ENCODE measurements at places on chromosomes 5 and 9. TPM values are rescaled to one million over a fixed set of nuclear protein-coding genes. Genes with fewer than 3 reads are reported as not detected.

- no peaks in the 10 kb centered on the region for H3K4me1 ChIP-seq
- H3K27ac ChIP-seq, result no peak overlapping the region
Observed at GRCh38 chr5:170183816-170184687, 48.7 kb upstream of the C5orf58 start.

GRCh38 chr9:94874316-94874715 lies 147.8 kb downstream of the AOPEP start:
- no peak overlapping the region for H3K4me3 ChIP-seq
- peaks cover 40% of the 10 kb centered on the region for H3K27me3 ChIP-seq
- peaks cover 58% of the 10 kb centered on the region for H3K4me1 ChIP-seq
- DNase-seq, result no peak

CYSRT1 gene
- total RNA-seq, result 0.50 TPM

GRCh38 chr9:21550392-21550791 lies 68.3 kb upstream of the IFNE start:
- peaks cover 7% of the 10 kb centered on the region for H3K27me3 ChIP-seq
- no peak for DNase-seq
- no peak overlapping the region for H3K27ac ChIP-seq

GRCh38 chr5:174047472-174048099 lies 2.1 kb downstream of the NSG2 start:
- no peaks in the 10 kb centered on the region for H3K27me3 ChIP-seq
- H3K4me3 ChIP-seq, result no peak overlapping the region
- H3K36me3 ChIP-seq, result no peaks in the 10 kb centered on the region
- no peak for DNase-seq
- H3K27ac ChIP-seq, result no peak overlapping the region

GRCh38 chr5:82905986-82906385 lies 171.2 kb downstream of the TMEM167A start:
- no peak overlapping the region for H3K4me3 ChIP-seq
- H3K4me1 ChIP-seq, result no peaks in the 10 kb centered on the region
- H3K27me3 ChIP-seq, result peaks cover 4% of the 10 kb centered on the region
- H3K36me3 ChIP-seq, result no peaks in the 10 kb centered on the region
- no peak overlapping the region for H3K27ac ChIP-seq
- DNase-seq, result no peak

- no peak for DNase-seq
- H3K27ac ChIP-seq, result no peak overlapping the region
- H3K27me3 ChIP-seq, result no peaks in the 10 kb centered on the region
- H3K4me3 ChIP-seq, result no peak overlapping the region
Observed at GRCh38 chr5:167720259-167720658, 571.2 kb upstream of the WWC1 start.

GRCh38 chr5:66821688-66822429 lies 225.7 kb downstream of the MAST4 start:
- no peak for DNase-seq
- peak overlapping the region; percentile 15 for H3K4me3 ChIP-seq
- H3K27ac ChIP-seq, result peak overlapping the region; percentile 83
- H3K4me1 ChIP-seq, result peaks cover 29% of the 10 kb centered on the region
- peaks cover 11% of the 10 kb centered on the region for H3K27me3 ChIP-seq

- H3K4me1 ChIP-seq, result no peaks in the 10 kb centered on the region
- H3K27ac ChIP-seq, result no peak overlapping the region
- no peak overlapping the region for H3K4me3 ChIP-seq
- DNase-seq, result no peak
Observed at GRCh38 chr5:179264783-179265513, 80.3 kb downstream of the ADAMTS2 start.

- peaks cover 2% of the 10 kb centered on the region for H3K4me1 ChIP-seq
- no peak for DNase-seq
- no peak overlapping the region for H3K27ac ChIP-seq
- H3K4me3 ChIP-seq, result no peak overlapping the region
- no peaks in the 10 kb centered on the region for H3K27me3 ChIP-seq
- H3K36me3 ChIP-seq, result peaks cover 25% of the 10 kb centered on the region
Observed at GRCh38 chr5:136162008-136162407, 29.4 kb downstream of the SMAD5 start.

GRCh38 chr5:168114444-168115017 lies 176.9 kb upstream of the WWC1 start:
- no peaks in the 10 kb centered on the region for H3K36me3 ChIP-seq
- H3K27me3 ChIP-seq, result peaks cover 9% of the 10 kb centered on the region
- H3K27ac ChIP-seq, result no peak overlapping the region
- no peak overlapping the region for H3K4me3 ChIP-seq

DNA sequence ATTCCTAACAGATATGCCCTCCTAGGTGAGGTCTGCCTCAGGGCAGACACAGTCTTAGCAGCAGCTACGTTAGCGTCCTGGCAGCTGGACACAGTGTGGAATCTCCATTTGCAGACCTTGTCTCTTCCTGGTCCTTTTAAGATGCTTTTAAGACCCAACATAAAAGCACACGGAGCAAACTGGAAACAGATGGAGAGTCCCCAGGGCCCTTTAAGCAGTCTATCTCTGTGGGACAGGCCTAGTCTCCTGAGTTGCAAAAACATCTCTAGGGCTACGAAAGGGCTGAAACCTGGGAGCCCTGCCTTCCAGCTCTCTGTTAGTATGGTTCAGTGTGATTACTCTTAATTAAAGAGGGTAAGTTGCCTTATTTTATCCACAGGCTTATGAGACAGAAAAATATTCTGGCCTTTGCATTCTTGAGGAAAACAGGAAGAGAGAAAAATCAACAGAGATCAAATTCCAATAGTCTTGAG lies 66.0 kb upstream of the GNA14 start:
- DNase-seq, result no peak
- peaks cover 27% of the 10 kb centered on the region for H3K4me1 ChIP-seq
- H3K27me3 ChIP-seq, result no peaks in the 10 kb centered on the region
- H3K27ac ChIP-seq, result no peak overlapping the region
- no peak overlapping the region for H3K4me3 ChIP-seq

DNA sequence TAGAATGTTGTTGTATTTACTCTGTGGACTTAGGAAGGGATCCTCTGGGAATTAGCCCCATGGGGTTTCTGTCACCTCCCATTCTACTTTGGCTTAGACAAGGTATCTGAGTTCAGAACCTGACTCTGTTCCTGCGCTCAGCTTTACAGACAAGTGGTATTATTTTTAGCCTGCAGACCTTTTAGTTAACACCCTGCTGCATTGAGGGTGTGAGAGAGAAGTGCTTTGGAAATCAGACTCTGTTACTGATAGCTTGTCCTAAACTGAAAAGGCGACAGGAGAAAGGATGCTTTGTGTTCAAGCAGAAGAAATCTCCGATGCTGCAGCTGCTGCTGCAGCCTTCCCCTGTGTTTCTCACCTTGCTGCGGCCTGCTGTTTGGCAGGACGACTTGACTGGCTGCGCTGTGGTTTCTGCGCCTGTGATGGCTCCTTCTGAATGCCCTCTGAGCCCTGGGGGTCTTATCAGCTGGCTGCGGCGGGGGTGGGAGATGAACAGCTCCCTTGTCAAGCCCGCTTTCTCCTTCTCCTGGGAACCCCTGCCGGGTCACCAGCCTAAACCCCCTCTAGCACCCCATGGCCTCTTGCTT lies 61.9 kb downstream of the PGM5 start:
- H3K27me3 ChIP-seq, result no peaks in the 10 kb centered on the region
- H3K27ac ChIP-seq, result no peak overlapping the region
- no peaks in the 10 kb centered on the region for H3K36me3 ChIP-seq
- H3K4me1 ChIP-seq, result no peaks in the 10 kb centered on the region
- no peak for DNase-seq
- H3K4me3 ChIP-seq, result no peak overlapping the region

DNA sequence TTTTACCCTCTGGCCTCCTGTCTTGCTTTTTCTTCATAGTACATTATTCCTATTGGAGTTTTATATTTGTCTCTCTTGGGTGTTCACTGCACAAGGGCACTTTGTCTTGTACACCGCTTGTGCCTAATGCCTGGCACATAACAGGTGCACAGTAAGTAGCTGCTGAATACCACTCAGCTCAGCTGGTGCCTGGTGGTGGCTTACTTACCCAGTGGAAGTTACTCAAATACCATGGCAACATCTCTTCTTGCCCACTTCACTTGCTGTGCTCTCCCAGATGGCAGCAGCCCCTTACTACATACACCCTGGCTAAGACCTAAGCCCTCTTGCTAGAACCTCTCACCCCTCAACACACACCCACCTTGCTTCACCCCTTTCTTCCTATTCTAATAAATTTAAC lies 11.3 kb upstream of the SKP1 start:
- H3K27ac ChIP-seq, result no peak overlapping the region
- no peaks in the 10 kb centered on the region for H3K36me3 ChIP-seq
- no peaks in the 10 kb centered on the region for H3K27me3 ChIP-seq
- no peak for DNase-seq
- no peak overlapping the region for H3K4me3 ChIP-seq

- H3K4me1 ChIP-seq, result peaks cover 49% of the 10 kb centered on the region
- peaks cover 6% of the 10 kb centered on the region for H3K36me3 ChIP-seq
- no peak overlapping the region for H3K27ac ChIP-seq
- H3K4me3 ChIP-seq, result no peak overlapping the region
- DNase-seq, result no peak
- H3K27me3 ChIP-seq, result peaks cover 1% of the 10 kb centered on the region
Observed at GRCh38 chr9:78101247-78101646, 69.6 kb upstream of the GNAQ start.

ATP10B gene
- not detected for total RNA-seq

GRCh38 chr5:103829585-103829984 lies 267.0 kb upstream of the NUDT12 start:
- H3K4me3 ChIP-seq, result no peak overlapping the region
- H3K4me1 ChIP-seq, result no peaks in the 10 kb centered on the region
- H3K36me3 ChIP-seq, result no peaks in the 10 kb centered on the region
- H3K27ac ChIP-seq, result no peak overlapping the region
- H3K27me3 ChIP-seq, result no peaks in the 10 kb centered on the region

DNA sequence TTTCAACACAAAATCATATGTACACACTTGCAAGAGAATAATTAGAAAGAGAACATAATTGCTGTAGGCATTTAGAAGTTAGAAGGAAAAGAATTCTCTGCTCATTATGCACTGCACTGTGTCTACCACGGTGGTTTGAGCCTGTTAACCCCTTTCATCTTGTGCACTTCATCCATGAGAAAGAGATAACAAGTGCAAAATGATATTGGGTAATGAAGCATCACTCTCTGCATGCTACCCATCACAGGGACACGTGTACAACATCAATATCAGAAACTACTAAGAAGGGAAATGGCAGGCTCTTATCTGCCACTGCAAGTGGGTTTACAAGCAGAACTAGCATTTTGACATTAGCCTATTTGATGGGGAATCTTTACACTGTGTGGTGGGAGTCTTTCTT lies 202.6 kb downstream of the CDH12 start:
- H3K36me3 ChIP-seq, result no peaks in the 10 kb centered on the region
- H3K4me1 ChIP-seq, result no peaks in the 10 kb centered on the region

GRCh38 chr5:119820608-119821007 lies 191.2 kb downstream of the FAM170A start:
- H3K4me3 ChIP-seq, result no peak overlapping the region
- no peaks in the 10 kb centered on the region for H3K27me3 ChIP-seq
- no peak overlapping the region for H3K27ac ChIP-seq
- no peaks in the 10 kb centered on the region for H3K4me1 ChIP-seq

GRCh38 chr5:122464191-122464590 lies 152.2 kb downstream of the SNCAIP start:
- no peak overlapping the region for H3K4me3 ChIP-seq
- no peaks in the 10 kb centered on the region for H3K4me1 ChIP-seq
- no peak overlapping the region for H3K27ac ChIP-seq
- H3K27me3 ChIP-seq, result no peaks in the 10 kb centered on the region

ZBTB6 gene
- total RNA-seq, result 10.9 TPM

CDC20B gene
- 0.18 TPM for total RNA-seq

- no peaks in the 10 kb centered on the region for H3K36me3 ChIP-seq
- H3K4me1 ChIP-seq, result peaks cover 10% of the 10 kb centered on the region
- no peak for DNase-seq
- no peak overlapping the region for H3K27ac ChIP-seq
- H3K4me3 ChIP-seq, result no peak overlapping the region
Observed at GRCh38 chr9:8855046-8855445, 1055.5 kb upstream of the DMAC1 start.

DNA sequence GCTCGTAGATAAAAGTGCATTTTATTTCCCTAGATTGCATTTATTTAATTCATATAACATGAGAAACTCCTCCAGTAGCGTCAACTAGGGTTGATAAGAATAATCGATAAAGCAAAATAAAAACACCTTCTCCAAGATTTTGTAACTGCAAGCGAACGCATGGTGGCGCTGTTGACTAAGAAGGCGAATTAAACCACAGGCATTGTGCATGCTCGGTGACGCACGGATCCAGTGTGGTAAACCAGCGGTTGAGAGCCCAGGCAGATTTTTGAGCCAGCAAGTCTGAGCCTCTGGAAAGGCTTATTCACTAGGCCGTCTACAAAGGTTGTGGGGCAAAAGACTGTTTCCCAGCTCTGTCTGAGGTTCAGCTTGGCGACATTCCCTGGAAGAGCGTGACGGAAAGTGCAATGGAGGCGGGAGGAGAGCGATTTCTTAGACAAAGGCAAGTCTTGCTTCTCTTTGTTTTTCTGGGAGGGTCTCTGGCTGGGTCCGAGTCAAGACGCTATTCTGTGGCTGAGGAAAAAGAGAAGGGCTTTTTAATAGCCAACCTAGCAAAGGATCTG lies at the start of gene PCDHB3:
Gene PCDHB3 (plus strand): TSS at position 231 of the 563 bp plus-strand sequence. CDS start 177 bp downstream, at position 408.
- H3K36me3 ChIP-seq, result no peaks in the 10 kb centered on the region
- peaks cover 3% of the 10 kb centered on the region for H3K4me1 ChIP-seq
- H3K27me3 ChIP-seq, result no peaks in the 10 kb centered on the region
- DNase-seq, result no peak
- no peak within 1 kb of the TSS for H3K27ac ChIP-seq
- no peak within 1 kb of the TSS for H3K4me3 ChIP-seq

DNA sequence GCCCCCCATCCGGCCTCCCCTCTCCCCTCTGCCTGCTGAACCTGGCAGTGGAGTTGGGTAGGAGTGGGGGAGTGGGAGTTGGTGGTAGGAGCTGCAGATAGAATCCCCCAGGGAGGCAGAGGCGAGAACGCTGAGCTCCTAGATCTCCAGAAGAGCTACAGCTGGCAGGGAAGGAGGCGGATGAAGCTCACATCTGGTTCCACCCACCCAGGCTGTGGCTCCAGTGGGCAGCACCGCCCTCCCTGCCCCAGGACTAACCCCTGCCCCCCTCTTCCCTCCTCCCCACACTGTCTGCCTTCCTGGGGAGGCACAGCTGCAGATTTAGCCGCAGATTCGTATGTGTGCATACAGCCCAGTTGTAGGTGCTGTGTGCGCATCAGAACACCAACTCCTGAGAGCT lies 34.2 kb downstream of the C9orf50 start:
- no peak overlapping the region for H3K4me3 ChIP-seq
- H3K4me1 ChIP-seq, result peaks cover 48% of the 10 kb centered on the region
- no peaks in the 10 kb centered on the region for H3K36me3 ChIP-seq
- peaks cover 15% of the 10 kb centered on the region for H3K27me3 ChIP-seq
- no peak for DNase-seq

SCGB3A2 gene
- not detected for total RNA-seq

DNA sequence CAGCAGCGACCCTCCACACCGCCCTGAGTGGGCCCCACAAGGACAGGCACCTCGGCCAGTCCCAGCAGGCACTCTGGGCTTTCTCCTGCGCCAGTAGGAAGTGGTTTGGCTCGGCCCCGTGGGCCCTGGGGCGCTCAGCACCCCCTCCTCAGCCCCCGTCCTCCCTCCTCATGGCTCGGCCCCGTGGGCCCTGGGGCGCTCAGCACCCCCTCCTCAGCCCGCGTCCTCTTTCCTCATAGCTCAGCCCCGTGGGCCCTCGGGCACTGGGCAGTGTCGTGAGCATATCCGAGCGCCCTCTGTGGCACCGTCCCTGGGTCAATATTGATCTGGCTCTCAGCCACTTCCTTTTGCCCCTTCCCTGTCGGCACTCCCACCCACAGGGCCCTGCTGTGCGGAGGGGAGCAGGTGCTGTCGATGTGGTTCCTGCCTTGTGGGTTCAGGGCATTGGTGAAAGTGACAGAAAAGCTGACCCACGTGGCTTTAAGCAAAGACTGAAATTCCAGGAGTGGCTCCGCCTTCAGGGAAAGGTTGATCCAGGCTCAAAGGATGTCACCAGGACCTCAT lies 5.5 kb upstream of the SCGB3A1 start:
- DNase-seq, result no peak
- peaks cover 18% of the 10 kb centered on the region for H3K27me3 ChIP-seq
- H3K36me3 ChIP-seq, result no peaks in the 10 kb centered on the region

GAS1 gene
- 0.32 TPM for total RNA-seq

GPR151 gene
- total RNA-seq, result not detected

All from activated T-helper 2 cell treated with anti-CD3 and anti-CD28 coated beads, Interferon-gamma antibody, Interleukin-2, Interleukin-4, amounts not matched to agents 10 μg/mL and 5 μg/mL and 100 μg/mL, durations not matched to agents 14 hours and 24 hours and 36 hours (primary cell).